ENCODE measurements at places on chromosomes 12 and 14.

DNA sequence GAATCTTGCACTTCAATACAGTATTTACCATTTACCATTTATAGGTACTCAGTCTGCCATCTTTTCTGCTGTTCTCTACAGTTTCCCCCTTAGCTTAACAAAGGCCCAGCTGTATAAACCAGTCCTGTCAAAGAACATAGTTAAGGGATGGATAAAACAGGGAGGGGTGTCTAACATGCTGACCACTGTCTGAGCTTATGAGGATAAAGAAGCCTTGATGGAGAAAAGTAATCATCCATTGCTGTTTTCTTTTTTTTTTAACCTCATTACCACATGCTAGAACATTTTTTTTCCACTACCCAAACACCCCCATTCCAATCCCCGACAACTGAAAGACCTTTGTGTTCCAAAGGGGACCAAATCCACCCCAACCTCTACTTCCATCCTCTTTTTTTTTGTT lies 39.9 kb downstream of the SOX5 start:
- DNase-seq: no peak

- no peak for DNase-seq
Measured at GRCh38 chr12:5616854-5617253, 184.9 kb downstream of the NTF3 start.

- DNase-seq: no peak
Measured at GRCh38 chr14:42683707-42684106, 1077.0 kb downstream of the LRFN5 start.

DNA sequence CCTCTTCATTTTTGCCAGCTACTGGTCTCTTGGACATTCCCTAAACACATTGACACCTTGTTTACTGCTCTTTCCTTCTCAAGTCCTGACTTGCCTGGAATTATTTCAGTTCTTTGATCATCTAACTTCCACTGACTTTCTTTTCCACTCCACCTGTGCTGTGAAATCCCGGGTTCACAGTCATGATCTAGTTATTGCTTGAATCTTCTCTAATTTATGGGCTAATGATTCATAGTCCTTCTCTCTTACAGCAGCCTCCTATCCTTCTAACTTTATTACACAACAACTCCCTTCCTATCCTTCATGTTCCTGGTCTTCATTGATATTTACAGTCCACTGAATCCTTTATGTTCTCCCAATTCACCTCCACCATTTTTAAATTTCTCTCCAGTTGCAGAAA lies 260.1 kb downstream of the C12orf75 start:
- peak; percentile 5 for DNase-seq

DNA sequence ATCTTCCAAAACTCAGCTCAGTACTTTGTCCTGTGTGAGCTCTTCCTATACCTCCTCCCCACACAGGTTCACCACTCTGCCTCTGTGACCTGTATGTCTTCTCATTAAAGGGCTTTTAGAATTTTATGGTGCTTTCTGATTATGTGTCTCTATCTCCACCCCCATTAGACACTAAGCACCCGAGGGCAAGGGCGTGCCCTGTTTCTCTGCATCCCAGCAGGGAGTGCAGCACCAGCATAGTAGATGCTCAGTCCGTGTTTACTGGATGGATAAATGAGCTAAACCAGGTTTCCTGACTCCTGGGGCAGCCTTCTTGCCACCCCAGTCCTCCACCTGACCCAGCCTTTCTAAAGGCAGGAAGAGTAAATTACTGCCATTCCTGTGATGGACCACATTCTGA lies 333.8 kb downstream of the CACNA1C start:
- DNase-seq: no peak

DNA sequence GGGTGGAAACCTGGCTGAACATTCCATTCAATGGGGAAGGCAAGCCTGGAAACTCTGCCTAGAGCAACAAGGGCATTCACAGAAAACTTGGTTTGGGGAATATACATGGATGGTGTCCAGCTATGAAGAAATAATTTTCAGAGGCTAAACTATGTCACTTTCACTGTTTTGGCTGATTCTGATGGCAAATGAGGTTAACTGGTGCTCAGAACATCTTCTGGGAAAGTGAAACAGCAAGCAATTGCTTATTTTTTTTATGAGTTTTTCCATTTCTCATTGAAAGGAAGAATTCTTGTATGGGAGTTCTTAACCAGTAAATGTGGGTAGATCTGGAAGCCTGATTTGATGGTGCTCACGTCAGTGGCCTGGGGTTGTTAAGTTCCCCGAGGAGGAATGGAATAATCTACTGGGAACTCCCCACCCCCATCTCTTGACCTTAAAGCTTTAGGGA lies 132.8 kb upstream of the BTG1 start:
- no peak for DNase-seq
